ENCODE measurements at places on chromosomes 5 and 9.

- DNase-seq = no peak
Observed at GRCh38 chr5:3362606-3362910, 233.1 kb upstream of the IRX1 start.

DNA sequence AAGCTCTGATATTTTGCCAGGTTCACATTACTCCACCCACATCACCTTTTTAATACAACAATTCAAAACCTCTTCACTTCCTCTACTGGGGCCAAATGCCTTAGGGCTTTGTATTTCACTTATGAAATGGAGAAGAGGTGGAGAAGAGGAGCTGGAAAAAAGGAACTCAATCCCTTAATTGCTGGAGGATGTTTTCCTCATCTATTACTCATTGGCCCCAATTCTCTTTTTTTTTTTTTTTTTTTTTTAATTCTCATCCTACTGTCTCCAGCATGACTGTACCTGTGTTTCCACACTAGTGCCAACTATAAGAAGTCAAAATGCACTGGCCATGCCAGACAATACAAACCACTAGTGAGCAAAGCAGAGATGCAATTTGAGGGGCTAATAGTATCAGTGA lies 20.9 kb downstream of the FAM13B start:
- no peak for DNase-seq

- no peak for DNase-seq
Observed at GRCh38 chr5:80905405-80905804, 54.8 kb upstream of the RASGRF2 start.

DNA sequence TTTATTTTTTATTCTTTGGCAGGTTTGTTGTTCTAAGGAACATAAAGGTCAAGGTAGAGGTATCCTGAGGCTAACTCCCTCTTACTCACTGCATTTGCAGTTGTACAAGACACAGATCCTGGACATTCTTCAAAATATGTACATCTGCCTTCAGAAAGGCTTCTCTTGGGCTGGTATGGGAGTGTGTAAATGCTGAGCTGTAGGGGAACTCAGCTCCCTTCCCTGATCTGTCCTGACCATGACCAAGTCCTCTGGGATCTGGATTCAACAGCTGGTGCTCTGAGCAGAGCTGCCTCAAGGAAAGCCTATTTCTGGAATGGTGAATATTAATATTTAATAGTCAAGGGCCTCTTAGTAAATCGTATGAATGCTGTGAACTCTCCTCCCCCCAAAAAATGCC lies 117.4 kb downstream of the PRKACG start:
- DNase-seq = no peak

- no peak for DNase-seq
Observed at GRCh38 chr5:33936004-33936380, 194 bp upstream of the RXFP3 start.

DNA sequence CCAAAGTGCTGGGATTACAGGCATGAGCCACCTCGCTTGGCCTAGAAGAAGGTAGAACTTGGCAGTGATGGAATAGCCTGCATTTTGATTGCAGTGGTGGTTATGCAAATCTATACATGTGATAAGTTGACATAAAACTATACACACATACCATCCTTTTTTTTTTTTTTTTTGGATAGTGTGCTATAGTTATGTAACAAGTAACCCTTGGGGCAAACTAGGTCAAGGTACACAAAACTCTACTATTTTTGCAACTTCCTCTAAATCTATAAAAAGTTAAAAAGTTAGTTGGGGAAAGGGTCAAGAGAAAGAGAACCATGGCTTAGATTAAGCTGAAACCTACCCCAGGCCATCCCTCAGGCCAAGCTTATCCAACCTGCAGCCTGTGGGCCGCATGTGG lies 11.1 kb downstream of the TRIM14 start:
- DNase-seq = no peak

DNA sequence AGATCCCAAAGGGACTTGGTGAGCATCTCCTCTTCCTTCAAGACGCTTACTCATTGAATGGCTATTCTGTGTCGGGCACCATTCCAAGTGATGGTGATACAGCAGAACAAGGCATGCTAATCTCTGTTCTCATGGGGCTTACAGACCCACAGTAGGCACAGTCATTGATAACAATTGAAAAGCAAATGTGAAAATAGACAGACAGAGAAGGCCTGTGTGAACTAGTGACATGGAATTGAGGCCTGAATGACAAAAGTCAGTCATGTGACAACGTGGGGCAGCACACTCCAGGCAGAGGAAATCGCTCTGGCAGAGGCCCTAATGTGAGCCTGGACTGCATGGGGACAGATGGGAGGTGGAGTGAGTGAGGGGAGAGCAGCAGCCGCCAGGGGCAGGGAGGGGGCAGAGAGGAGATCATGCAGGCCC lies 70.7 kb upstream of the CPLX2 start:
- DNase-seq = peak; percentile 66

DNA sequence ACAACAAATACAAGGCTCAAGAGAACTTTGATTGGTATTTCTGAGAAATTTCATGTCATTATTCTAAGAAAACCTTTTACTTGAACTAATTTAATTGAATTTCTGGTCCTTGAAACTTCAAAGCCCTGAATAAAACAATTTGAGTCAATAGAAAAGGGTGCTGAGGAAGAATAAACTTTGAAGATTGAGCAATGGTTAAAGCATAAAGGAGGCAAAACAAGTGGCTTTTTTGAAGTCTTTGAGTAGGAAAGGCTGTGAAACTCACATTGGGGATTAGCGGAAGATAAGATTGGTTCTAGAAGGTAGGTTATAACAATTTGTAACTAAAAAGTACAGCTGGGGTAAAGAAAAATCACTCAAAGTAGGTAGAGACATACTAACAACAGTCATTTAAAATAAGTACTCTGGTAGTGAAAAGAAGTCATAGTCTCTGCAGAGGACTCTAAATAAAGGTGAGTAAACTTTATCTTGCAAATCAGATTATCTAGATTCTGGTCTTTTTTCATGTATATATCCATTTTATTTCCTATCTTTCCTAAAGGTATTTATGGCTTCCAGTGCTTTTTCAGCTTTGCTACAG lies 6.4 kb upstream of the PLPP1 start:
- DNase-seq = no peak

DNA sequence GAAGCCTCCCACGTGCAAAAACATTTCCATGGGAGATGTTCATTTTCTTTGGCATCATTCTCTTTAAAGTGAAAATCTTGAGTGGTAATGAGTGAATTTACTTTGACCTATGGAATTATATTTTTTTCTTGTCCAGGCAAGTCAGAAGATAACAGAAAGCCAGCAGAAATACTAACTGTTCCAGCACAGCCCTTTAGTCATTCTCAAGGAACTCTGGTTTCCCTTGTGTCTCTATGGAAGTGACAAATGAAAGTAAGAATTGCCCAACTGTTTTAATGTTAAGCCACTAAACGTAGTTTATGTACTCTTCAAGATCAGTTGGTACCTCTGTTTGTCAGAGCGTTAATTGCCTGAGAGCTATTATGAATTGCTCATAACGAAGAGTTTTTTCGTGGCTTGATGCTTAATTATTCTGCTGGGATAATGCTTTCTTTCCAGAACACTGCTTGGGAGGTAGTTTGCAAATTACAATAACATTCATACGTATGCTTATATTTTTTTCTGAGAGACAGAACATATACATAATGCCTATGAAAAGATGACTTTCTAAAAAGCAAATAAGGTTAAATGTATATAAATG lies 84.5 kb upstream of the CER1 start:
- no peak for DNase-seq

All from cerebellar cortex (tissue), 1 donor.